NCI-H510A (cell line): ENCODE measurements at places on chromosomes 4 and X.

GRCh38 chrX:120087289-120088017, 10.0 kb upstream of the RHOXF2B start:
- no peak for DNase-seq

DNA sequence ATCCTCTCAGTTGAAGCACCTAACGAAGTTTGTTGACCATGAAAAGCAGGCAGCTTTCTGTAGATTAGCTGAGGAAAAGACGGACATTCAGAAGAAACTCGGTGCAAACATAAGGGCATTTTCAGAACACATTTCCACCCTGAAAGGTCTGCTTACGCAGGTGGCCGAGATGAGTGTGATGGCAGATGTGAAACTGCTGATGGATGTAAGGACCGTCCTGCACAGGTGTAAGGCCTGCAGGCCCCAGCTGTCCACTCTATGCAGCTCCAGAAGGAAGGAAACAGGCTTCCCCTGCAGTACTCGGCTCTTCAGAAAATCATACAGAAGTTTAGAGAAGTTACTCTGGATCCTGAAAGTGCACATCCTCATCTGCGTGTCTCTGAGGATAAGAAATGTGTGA, 20.8 kb upstream of the TRIM60 start:
- no peak for DNase-seq

DNA sequence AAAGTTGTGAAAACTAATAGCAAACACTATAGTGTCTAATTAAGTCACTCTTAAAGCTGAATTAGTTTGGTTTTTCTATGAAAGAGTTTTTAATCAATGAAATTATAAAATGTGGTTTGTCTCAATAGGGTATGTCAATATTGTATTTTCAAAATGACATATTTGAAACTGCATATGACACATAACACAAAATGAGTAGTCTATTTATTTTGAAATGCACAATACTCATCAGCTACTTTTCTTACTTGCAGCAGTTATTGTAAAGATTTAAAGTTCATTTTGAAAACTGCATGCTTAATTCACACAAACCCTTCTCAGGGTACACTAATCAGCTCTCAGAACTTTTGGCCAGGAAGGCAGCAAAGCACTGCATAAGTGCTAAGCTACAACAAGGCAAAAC, 21.2 kb downstream of the CLGN start:
- no peak for DNase-seq

- DNase-seq, result no peak
Observed at GRCh38 chr4:159220353-159220752, 117.5 kb downstream of the RAPGEF2 start.

DNA sequence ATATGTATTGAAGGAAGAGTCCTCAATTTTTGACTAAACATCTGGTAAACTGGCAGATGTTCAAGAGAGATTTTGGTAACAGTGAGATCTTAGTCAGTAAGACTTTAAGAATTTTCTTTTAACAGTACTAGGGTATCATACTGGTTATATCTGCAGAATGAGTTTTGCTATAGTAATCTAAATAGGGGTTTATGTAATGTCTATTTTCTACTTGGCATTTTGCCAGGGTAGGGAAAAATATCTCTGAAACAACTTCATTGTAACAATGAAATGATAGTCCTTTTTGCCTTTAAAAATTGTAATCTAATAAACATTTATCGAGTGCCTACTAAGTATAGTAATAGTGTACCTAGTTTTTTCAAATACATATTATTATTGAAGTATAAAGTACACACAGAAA, 32.1 kb downstream of the XK start:
- DNase-seq, result no peak

DNA sequence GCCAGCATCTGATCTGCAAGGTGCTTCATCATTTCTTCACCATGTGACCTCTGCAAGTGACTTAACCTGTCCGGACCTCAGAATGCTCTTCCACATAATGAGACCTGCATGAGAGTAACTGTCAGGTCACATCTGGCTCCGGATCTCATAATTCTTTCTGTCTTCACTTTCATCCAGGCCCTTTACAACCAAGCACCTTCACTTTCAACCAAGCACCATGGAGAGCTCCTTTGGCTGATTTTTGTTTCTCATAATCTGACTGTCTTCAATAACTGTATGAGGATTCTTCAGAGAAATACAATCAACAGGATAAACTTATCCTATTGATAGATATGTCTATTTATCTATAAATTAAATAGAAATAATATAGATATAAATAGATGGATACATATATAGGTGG, 148.1 kb downstream of the VCX3A start:
- DNase-seq, result no peak

DNA sequence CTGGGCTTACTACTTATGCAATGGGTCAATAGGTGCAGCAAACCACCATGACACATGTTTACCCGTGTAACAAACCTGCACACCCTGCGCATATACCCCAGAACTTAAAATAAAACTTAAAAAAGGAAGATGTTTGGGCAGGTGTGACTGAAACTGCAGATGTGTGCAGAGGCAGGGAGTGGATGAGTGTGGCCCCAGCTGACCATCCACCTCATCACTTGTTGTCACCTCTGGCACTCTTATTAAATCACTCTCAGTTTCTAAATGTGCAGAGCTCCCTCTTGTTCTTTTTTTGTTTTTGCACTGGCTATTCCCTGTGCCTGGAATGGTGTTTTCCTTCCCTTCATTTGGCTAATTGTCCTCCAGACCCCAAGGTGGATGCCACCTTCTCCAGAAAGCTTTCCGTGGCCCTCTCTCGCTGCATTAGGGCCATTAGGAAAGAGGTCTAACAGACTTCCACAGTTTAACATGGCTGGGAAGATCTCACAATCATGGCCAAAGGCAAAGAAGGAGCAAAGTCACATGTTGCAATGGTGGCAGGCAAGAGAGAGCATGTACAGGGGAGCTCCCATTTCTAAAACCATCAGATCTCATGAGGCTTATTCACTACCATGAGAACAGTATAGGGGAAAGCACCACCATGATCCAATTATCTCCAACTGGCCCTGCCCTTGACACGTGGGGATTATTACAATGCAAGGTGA, 58.5 kb downstream of the SLC2A9 start:
- no peak for DNase-seq

- DNase-seq, result no peak
Observed at GRCh38 chrX:125006704-125007103, 313.0 kb upstream of the TEX13C start.

- no peak for DNase-seq
Observed at GRCh38 chr4:182680234-182680653, 236.9 kb downstream of the DCTD start.

- no peak for DNase-seq
Observed at GRCh38 chr4:123477711-123478209, 81.2 kb downstream of the SPRY1 start.

GRCh38 chr4:65865489-65865888, 195.2 kb upstream of the EPHA5 start:
- no peak for DNase-seq

DNA sequence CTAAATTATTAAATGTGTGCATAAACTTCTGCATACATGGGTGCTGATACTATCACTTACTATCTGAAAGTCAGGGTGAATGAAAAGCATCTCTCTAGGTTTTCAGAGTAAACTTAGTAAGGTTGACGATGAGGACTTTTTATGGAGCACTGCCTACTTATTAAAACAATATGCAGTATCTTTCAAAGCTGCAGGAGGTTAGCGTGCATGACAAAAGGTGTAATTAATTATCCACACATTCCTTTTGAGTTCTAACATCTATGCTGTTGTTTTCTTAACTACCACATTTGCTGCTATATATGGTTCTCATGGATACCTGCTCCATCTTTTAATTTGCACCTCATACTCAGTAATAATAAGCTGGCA, 256.2 kb downstream of the FSTL5 start:
- DNase-seq, result no peak

- DNase-seq, result no peak
Observed at GRCh38 chr4:1469607-1470392, 63.6 kb upstream of the NKX1-1 start.

GRCh38 chrX:22118161-22118830, 86.2 kb downstream of the PHEX start:
- no peak for DNase-seq

DNA sequence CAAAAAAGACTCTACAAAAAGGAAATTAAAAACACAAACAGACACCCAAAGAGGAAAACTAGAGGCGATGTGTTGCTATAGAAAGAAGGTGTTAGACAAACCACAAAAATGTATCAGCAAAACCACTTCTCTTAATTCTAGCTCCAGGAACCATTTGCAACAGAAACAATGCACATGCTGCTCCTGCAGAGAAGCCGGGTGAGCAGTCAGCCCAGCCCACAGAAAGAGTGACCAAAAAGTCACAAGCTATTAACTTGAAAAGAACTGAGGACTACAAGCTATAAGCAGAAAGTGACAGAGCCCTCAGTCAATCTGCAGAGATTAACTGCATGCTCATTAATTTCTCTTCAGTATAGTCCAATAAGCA, 96.2 kb upstream of the KLHL13 start:
- DNase-seq, result no peak

- DNase-seq, result no peak
Observed at GRCh38 chr4:2836391-2836859, 7.2 kb upstream of the ADD1 start.

GRCh38 chr4:94274912-94275311, 67.2 kb downstream of the SMARCAD1 start:
- DNase-seq, result no peak

GRCh38 chrX:4243759-4244158, 530.3 kb upstream of the PRKX start:
- DNase-seq, result no peak
